Osteoblast (primary cell): ENCODE measurements at places on chromosomes 13 and 19. TPM values are rescaled to one million over a fixed set of nuclear protein-coding genes. Genes with fewer than 3 reads are reported as not detected.

Gene TMEM145
- total RNA-seq = not detected in 2 replicates

DNA sequence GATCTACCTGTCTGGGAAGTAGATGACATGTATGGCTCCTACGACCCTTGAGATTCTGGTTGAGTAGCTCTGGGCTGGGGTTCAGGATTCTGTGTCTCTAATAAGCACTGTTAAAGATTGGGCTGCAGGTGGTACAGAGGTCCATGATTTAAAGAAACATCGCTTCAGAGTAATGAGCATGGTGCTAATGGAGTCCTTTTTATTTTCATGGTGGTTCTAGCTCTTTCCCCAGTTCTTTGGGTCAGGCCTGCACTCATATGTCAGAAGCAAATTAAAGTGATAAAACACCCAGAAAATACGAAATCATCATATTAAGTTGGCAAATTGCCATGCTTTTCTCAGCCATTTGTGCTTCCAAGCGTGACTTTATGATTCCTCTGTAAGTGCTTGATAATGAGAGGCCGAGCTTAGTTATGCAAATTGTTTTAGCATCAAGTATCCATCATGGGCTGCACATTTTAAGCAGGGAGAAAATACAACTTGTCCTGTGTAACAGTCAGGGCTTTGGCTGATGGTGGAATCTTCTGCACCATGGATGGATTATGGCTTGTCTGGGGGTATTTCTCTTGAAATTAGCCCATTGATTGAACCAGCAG is 45.1 kb downstream of the MTUS2 start:
- no peaks in the 10 kb centered on the region for H3K4me1 ChIP-seq
- H3K4me3 ChIP-seq = no peak overlapping the region
- no peaks in the 10 kb centered on the region for H3K36me3 ChIP-seq
- H3K27ac ChIP-seq = no peak overlapping the region

Gene LENG9
- total RNA-seq = 14.4 and 21.4 TPM in 2 replicates

DNA sequence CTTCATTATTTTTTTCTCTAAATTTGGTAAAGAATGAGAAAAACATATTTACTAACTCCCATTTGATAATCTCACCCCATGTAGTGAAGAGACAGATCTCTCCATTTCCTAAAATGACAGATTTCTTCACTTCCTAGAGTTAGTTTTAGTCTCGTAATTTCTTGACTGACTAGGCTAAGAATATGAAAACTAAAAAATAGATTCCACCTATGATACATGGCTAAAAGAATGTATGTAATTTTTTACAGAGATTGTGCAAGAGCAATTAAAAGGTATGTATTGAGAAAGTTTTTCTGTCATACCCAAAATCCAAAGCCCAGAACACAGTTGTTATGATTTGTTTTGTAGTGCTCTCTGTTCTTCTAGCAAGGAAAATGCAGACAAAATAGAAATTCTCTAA is 9.5 kb downstream of the NALCN start:
- peak overlapping the region; percentile 53 for H3K27ac ChIP-seq
- no peaks in the 10 kb centered on the region for H3K36me3 ChIP-seq
- peak overlapping the region; percentile 5 for H3K4me3 ChIP-seq
- DNase-seq = no peak

Gene B3GNT8
- 0.59 and 0.72 TPM in 2 replicates for total RNA-seq

Gene CDX2
- not detected in 2 replicates for total RNA-seq

DNA sequence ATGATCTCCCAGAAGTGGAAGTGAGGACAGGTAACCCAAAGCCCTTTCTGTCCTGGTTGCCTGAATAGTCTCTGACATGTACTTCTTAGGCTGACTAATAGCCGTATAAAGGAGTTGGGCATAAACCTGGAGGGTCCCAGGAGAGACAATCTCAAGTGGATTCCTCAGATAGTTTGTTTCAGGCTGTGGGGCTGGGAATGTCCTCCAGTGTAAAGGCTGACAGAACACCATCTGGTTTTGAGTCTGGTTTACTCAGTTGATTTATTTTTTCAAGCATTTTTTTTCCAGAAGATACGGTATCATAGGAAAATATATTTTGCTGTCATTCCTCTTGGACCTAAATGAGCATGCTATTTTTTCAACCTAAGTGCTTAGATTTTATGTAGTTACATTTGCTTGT is 15.2 kb downstream of the HTR2A start:
- H3K4me3 ChIP-seq = no peak overlapping the region
- no peak for DNase-seq
- H3K27ac ChIP-seq = no peak overlapping the region
- no peaks in the 10 kb centered on the region for H3K36me3 ChIP-seq

GRCh38 chr19:41701401-41702075 is 6.9 kb upstream of the CEACAM5 start:
- H3K4me1 ChIP-seq = peaks cover 5% of the 10 kb centered on the region
- no peak for DNase-seq
- H3K4me3 ChIP-seq = no peak overlapping the region
- H3K27ac ChIP-seq = no peak overlapping the region

DNA sequence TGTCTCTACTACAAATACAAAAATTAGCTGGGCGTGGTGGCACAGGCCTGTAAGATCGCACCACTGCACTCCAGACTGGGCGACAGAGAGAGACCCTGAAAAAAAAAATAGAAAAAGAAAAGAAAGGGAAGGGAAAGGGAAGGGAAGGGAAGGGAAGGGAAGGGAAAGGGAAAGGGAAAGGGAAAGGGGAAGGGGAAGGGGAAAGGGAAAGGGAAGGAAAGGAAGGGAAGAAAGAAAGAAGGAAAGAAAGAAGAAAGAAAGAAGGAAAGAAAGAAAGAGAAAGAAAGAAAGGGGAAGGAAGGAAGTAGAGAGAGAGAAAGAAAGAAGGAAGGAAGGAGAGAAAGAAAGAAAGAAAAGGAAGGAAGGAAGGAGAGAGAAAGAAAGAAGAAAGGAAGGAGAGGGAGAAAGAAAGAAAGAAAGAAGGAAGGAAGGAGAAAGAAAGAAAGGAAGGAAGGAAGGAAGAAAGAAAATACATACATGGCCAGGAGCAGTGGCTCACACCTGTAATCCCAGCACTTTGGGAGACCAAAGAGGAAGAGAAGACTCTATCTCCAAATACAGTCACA is 8.1 kb upstream of the SYDE1 start:
- no peak overlapping the region for H3K27ac ChIP-seq
- no peak overlapping the region for H3K4me3 ChIP-seq
- H3K27me3 ChIP-seq = peaks cover 3% of the 10 kb centered on the region
- no peaks in the 10 kb centered on the region for H3K36me3 ChIP-seq
- DNase-seq = no peak

DNA sequence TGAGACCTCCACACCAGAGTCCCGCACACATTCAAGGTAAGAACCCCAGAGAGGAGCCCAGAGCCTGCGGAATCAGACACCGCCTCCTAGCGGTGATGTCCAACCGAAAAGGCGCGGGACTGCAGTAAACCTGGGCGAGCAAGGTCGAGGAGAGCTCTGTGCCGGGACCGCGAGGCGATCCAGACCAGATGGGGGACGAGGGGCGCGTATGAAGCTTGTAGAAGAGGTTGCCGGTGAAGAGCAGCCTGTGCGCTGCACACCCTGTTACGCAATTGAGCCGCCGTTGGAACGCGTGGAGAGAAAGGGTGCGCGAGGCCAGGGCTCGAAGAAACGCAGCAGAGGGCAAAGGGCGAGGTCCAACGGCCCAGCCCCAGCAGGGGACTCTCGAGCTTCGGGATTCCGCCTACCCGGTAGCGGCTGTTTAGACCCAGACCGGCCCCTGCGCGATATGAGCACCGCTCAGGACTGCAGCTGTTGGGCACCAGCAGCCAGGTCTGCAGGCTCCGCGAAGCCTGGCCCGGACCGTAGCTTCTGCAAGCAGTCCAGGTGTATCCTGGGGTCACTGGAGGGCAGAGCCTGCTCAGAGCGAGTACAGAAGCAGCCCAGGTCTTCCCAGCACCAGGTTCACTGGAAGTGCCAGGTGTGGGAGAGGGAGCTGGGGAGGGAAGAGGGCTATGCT is 65.9 kb upstream of the ZNF599 start:
- H3K4me1 ChIP-seq = peaks cover 2% of the 10 kb centered on the region
- H3K4me3 ChIP-seq = no peak overlapping the region
- peaks cover 6% of the 10 kb centered on the region for H3K27me3 ChIP-seq
- H3K36me3 ChIP-seq = no peaks in the 10 kb centered on the region
- DNase-seq = peak; percentile 43
- no peak overlapping the region for H3K27ac ChIP-seq

Gene PLK5
- total RNA-seq = under 0.01 TPM in 1 of 2 replicates, not detected in the other

Gene RAB11B
- total RNA-seq = 24.2 and 28.3 TPM in 2 replicates

Gene HOMER3
- total RNA-seq = 98.4 and 107 TPM in 2 replicates

DNA sequence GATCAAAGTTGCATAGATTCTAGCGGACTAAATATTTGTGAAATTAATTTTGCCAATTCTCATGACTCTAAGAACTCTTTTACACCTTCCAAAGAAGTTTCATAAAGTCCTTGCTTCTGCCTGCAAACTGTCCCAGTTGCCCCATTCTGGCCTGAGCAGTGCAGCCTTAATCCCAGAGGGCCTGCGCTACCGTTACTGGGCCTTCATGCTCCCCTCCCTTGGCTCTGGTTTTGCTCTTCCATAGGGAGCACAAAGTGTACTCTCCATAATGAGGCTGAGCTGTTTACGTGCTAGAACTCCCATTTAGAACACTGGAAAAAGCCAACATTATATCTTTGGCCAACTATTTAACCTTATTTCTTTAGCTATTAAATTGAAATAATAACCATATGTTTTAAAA is 2.1 kb downstream of the MTIF3 start:
- no peaks in the 10 kb centered on the region for H3K36me3 ChIP-seq
- no peaks in the 10 kb centered on the region for H3K27me3 ChIP-seq
- H3K4me3 ChIP-seq = no peak overlapping the region

- DNase-seq = peak; percentile 73
- H3K4me1 ChIP-seq = peaks cover 14% of the 10 kb centered on the region
- H3K36me3 ChIP-seq = peaks cover 11% of the 10 kb centered on the region
- peak overlapping the region; percentile 95 for H3K4me3 ChIP-seq
- H3K27me3 ChIP-seq = no peaks in the 10 kb centered on the region
Measured at GRCh38 chr19:7942981-7943443, 454 bp downstream of the TIMM44 start.

DNA sequence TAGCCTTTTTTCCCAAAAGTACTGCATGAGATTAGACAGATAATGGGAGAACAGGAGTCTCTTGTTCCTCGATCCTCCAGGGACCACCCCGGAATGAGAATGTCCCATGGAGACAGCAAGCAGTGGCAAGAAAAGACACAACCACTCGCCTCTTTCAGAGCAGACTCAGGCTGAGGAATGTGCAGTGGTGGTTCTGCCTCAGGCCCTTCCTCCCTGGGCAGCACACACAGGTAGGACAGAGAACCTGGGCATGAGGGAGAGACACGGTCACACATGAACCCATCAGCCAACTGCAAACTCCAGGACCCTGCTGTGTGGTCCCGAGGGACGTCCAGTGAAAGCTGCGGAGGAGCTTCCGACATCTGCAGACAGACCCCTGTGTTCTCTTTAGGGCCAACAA is 31.0 kb downstream of the CRYL1 start:
- H3K36me3 ChIP-seq = no peaks in the 10 kb centered on the region
- H3K4me1 ChIP-seq = peaks cover 5% of the 10 kb centered on the region
- no peak overlapping the region for H3K4me3 ChIP-seq
- no peak for DNase-seq

GRCh38 chr19:13817018-13817614 is 21.9 kb downstream of the ZSWIM4 start:
- no peaks in the 10 kb centered on the region for H3K27me3 ChIP-seq
- H3K4me1 ChIP-seq = peaks cover under 1% of the 10 kb centered on the region
- DNase-seq = peak; percentile 66
- peaks cover 37% of the 10 kb centered on the region for H3K36me3 ChIP-seq

Gene MZT1
- total RNA-seq = 8.3 and 10.0 TPM in 2 replicates

Gene CEACAM19
- total RNA-seq = 0.72 and 1.2 TPM in 2 replicates
